Left lobe of liver (tissue), 2 donors: ENCODE measurements at places on chromosomes 11 and 22.

GRCh38 chr11:131884461-131885073 is 514.2 kb downstream of the NTM start:
- DNase-seq: no peak

DNA sequence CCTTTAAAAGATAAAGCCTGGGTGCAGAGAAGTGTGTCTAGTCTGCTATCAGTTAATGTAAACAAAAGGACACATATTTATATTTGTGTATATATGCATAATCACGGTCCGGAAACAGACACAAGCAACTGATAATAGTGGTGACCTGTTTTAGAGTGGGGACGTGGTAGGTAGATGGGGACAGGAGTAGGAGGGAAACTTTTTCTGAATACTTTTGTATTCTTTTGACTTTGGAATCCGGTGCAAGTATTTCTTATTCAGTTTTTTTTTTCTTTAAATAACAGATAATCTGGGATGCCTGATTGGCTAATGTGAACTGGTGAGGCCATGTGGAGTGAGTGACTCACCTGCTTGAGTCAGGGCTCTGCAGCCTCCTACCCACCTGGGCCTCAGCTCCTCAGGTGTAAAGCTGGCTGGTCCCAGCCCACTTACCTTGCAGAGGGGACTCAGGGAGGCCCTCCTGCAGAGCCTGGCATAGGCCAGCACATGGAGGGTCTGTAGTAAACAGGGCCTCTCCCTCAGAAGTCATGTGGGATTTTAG is 15.3 kb downstream of the MICAL2 start:
- no peak for DNase-seq

- no peak for DNase-seq
These were observed 108.4 kb downstream of the KCNQ1 start for GRCh38 chr11:2553198-2553597.

DNA sequence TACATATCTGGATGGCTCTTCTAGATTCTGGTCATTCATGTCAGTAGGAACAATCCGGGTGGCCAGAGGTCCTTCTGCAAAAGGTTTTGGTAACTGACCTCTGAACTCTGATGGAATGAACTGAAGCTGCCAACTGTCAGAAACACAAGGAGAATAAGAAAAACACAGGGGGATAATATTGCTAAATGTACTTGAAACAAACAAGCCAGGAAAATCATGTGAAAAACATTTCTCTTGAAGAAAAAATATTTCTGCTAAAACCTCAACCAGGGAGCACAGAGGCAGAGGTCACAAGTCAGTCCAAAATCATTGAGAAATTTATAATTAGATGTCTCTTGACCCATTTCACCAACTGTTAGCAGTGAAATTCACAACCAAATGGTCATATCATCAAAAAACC is 35.2 kb downstream of the ALG9 start:
- no peak for DNase-seq

DNA sequence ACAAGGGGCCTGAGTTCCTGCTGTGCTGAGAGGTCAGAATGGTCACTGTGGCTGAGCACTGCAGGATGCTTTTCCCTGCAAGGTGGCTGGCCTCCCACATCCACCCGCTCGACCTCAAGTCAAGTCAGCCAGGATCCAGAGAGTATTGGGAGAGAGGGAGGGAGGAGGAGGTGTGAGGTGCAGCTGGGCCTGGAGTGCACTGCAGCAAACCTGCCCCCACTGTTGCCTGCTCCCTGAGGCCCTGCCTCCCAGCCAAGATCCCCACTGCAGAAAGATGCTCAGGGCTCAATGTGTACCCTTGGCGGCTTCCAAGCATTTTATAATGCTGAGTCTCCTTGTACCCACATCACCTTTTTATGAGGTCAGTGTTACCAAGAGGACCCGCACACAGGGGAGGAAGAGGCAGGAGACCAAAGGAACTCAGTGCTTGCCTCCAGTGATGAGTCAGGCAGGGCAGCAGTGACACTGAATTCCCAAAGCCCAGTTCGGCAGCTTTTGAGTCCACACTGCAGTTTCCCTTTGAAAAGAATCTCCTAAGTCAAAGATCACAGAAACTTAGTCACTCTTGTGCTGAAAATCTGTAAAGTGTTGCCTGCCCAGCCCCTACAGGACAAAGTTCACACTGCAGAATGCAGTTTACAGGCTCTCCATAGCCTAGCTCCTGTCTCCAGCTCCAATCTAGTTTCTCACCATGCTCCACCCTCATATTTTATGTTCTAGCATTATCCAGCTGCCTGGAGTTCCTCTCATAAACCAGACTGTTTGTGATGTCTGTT is 3.1 kb downstream of the ENDOD1 start:
- DNase-seq: no peak

DNA sequence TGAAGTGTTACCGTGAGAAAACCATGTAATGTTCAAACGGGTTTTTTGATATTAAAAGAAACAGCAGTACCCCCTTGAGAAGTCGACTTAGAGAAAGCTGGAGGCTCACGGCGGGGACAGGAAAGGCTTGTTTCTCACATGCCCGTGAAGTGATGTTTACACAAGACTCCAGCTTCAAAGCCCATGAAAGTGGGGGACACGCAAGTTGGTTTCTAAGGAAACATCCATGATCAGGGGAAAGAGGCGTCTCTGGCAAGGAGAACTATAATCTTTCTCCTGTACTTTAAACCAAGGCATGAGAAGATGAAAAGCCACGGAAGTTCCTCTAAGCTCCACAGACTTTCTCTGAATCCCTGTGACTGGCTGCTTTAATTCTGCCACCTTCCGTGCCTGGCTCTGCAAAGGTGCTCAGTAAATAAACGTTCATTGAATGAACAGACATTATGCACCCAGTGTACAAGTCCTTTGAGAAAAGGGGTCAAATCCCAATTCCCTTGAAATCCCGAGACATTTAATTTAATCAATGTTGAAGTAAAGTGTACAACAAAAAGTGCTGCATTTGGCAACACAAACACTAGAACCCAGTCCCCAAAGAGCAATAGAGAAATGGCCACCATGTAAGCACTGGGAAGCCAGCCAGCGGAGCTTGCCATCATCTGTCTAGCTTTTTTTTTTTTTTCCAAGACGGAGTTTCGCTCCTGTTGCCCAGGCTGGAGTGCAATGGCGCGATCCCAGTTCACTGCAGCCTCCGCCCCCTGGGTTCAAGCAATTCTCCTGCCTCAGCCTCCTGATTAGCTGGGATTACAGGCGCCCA is 58.7 kb downstream of the AHNAK start:
- no peak for DNase-seq

- DNase-seq: no peak
These were observed 1.5 kb downstream of the UFD1 start for GRCh38 chr22:19477321-19478044.

DNA sequence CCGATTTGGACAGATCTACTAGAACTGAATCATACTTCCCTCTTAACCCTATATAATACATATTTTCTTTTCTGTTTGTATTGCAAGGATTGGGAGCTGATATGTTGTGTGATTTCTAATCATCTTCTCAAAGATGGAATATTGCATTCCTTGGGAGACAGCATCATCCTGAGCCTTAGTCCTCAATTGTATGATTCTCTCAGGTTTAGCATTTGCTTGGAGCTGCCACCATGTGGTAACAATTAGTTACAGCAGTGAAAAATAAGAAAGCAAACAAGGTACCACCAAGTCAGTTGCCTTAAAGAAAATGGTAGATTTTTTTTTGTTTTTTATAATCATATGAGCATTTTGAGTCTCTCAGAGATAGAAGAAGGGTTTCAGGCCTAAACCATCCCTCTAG is 11.9 kb downstream of the SNX19 start:
- DNase-seq: no peak

DNA sequence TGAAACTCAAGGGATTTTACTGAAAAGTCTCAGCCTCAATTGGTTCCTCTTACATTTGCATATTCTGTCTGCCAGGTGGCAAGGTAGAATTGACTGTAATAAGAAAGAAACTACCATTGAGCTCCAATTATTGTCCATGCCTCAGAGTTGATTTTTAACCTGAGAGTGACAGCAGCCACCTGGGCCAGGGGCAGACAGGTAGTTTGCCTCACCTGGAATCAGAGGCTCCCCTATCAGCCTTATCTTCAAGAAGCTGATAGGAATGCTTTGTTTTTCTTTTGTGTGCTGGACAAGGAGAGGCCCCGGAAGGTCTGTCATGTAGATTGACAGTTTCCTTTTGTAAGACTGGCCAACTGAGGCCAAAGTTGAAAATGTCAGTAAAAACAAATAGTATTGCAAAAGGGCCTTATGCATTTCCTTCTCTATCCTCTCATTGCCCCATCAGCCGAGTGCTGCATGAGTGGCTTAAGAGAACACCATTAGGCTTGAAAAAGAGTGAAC is 34.1 kb downstream of the CD44 start:
- DNase-seq: peak; percentile 57

DNA sequence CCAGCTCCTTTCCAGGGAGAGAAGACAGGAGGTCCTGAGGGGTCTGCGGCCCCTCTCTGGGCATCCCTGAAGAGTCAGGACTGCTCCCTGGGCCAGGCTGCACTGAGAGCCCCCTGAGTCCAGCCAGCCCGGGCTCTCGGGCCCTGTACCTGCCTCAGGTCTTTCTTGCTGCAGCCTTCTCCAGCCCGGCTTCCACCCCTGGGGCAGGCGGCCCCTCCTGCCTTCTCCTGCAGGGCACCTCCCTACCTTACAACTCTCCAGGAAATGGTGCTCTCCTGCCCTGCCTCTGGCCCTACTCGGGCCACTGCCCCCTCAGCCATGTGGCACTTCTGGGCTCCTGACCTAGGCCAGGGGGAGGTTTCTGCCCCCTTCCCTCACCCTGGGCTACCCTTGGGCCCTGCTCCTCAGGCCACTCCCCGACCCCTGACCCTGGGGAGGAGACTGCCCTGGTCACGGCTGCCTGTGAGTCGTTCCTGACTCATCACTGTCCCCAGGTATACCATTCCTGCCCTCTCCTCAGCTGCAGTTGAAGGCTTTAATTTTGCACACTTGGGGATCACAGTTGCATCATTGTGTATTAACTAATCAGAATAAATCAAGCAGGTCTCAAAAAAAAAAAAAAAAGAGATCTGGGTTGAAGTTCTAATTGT is 251.1 kb downstream of the NXPE2 start:
- no peak for DNase-seq

- DNase-seq: no peak
These were observed 33.3 kb downstream of the DENND5A start for GRCh38 chr11:9231848-9232177.

DNA sequence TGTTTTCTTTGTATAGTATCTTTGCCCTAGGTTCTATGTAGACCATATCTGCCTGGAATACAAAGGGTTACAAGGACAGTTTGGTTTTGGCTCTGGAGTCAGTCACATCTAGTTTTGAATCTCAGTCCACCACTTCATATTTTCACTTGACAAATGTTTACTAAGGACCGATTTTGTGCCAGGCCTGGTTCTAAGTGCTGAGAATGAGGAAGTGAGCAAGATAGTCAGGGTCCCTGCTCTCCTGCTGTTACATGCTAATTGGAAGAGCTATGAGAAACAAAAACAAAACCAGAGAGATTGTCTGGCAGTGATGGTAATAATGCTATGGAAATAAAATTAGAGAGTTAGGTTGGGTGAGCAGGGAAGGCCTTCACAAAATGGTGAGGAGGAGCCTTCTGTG is 66.1 kb upstream of the ARHGAP20 start:
- DNase-seq: no peak

DNA sequence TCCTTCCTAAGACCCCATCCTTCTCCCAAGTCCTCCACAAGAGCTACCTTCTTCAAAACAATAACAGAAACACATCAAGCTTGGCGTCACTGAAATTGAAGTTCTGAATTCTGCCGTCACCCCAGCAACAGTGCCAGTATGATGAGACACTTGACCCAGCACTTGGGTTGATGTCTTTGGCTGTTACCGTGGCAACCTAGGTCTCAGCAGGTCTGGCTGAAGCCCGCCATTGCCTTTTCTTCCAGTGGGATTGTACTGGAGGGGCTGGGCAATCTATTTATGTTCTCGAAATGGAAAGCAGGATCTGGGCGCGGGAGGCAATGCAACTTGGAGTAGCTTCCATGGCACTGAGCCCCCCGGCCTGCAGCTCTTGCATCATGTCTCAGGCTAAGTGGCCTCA is 23.8 kb downstream of the NPTXR start:
- no peak for DNase-seq

GRCh38 chr11:31822927-31823643 is 12.0 kb upstream of the PAX6 start:
- no peak for DNase-seq

GRCh38 chr11:94544646-94545263 is 1.0 kb downstream of the FUT4 start:
- DNase-seq: peak; percentile 49

- DNase-seq: no peak
These were observed 15.4 kb downstream of the ASRGL1 start for GRCh38 chr11:62352355-62353336.

GRCh38 chr22:37533995-37534394 is 14.8 kb upstream of the CARD10 start:
- DNase-seq: no peak

DNA sequence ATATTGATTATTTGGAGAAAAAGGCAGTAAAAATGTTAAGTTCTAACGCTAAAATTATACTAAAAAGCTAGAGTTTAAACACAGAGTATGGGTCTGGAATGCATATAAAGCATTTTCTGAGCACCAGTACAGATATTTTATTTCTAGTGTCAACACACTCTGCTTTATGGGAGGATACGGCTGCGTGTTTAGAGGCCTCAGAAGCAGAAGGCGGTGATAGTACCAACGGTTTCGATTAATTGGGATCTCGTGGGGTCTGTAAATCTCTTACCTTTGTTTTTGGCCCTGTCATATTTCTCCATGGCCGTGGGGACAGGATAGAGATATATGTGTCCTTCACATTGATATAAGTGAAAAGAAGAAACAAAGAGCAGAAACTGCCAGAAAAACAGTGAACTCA is 206.8 kb upstream of the NTM start:
- no peak for DNase-seq

DNA sequence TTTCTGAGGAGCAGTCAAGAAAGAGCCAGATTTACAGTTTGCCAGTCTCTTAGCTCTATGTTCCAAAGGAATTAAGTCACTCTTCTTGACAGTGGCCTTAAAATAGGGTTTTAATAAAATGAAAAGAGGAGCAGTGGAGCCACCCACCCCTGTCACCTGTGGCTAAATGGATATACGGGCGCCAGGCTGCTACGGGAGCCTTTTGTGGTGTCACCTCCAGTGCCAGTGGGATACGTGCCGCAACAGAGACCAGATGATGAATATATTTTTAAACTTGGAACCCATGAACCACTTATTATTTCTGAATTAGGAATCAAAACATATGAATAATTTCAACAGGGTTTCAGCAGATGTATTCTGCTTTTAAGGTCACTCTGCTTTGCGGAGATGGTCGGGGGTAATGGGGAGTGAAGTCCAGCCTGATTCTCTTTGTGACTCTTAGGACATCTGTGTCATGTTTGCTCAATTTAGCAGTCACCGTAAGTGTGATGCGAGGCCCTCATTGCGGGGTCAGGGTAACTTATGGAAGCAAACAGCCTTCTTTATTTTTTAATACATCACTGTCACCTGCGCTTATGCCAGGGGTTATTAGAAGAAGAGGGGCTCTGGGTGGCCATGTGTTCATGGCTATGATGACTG is 64.3 kb downstream of the ZBTB16 start:
- DNase-seq: no peak
